Stimulated activated CD8-positive, alpha-beta memory T cell treated with anti-CD3 and anti-CD28 coated beads, Interleukin-4, amount 100 ng/mL, for 4 hours (primary cell): ENCODE measurements at places on chromosomes 7 and 10.

- DNase-seq = no peak
Observed at GRCh38 chr7:41114131-41114530, 588.8 kb downstream of the INHBA start.

GRCh38 chr10:75191821-75192568 is 18.6 kb upstream of the VDAC2 start:
- no peak for DNase-seq

DNA sequence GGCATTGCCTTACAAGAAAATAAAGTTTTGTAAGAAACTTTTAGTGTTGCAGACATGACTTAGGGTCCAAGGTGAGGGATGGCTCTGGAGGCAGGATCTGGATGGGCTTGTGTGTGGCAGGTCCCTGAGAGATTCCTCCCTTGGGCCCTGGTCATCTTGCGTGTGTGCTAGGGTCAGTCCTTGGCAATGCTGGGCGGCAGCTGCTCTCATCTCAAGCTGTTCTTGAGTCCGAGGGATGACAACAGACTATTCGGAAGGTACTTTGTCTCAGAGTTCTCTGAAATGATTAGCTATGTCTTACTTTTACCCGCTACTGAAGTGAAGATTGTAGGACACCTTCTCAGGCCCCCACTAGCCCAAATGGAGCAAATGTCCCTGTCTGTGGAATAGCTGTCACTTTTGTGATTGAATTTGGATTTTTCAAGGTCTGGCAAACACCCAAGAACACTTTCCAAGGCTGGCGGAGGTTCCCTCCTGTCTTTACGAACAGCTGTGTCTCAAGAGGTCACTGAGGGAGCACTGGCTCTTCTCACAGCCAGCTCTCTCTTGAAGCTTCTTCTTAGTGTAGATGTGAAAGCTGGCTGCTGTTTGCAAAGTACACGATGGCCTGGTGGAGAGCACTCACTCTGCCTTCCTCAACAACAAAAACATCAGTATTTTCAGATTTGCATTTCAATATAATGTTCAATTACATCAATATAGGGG is 253.6 kb downstream of the STK31 start:
- no peak for DNase-seq

- no peak for DNase-seq
Observed at GRCh38 chr10:77605466-77605865, 32.1 kb downstream of the KCNMA1 start.

- DNase-seq = no peak
Observed at GRCh38 chr7:90290244-90291113, 30.6 kb downstream of the FAM237B start.

GRCh38 chr10:63237396-63237795 is 104.3 kb downstream of the NRBF2 start:
- no peak for DNase-seq

- DNase-seq = no peak
Observed at GRCh38 chr10:10755490-10755889, 262.2 kb upstream of the CELF2 start.

- DNase-seq = no peak
Observed at GRCh38 chr10:49005270-49005669, 65.6 kb upstream of the LRRC18 start.
